ENCODE measurements at places on chromosomes 7 and 10. TPM values are rescaled to one million over a fixed set of nuclear protein-coding genes. Genes with fewer than 3 reads are reported as not detected.

GRCh38 chr7:35268953-35269352 is 15.1 kb upstream of the TBX20 start:
- no peak for DNase-seq

GRCh38 chr7:29277436-29278215 is 83.1 kb downstream of the CHN2 start:
- no peak for DNase-seq

GRCh38 chr7:22865602-22865960 is 42.9 kb upstream of the TOMM7 start:
- no peak for DNase-seq

GRCh38 chr10:131657318-131657984 is 243.4 kb upstream of the PPP2R2D start:
- DNase-seq: no peak

GRCh38 chr10:119201233-119201632 is 6.1 kb upstream of the GRK5 start:
- DNase-seq: no peak

DNA sequence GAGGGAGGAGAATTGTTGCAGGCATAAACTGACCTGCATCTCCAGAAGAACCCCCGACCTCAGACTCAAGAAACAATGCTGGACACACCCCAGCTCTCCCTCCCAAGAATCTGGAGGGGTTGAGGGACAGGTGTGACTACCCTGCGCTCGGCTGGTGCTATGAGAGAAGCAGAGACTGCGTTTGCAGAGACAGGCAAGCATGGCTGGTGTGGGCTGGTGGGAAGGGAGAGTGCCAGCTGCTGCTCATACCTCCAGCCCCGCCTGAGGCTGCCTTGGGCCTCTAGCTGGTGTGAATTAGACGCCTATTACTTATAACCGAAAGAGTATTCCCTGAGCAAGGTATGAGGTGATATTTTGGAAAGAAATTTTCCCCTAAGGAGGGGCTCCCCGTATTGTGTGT is 48.3 kb upstream of the DDC start:
- no peak for DNase-seq

TMEM184A gene
- not detected for total RNA-seq

TRAPPC14 gene
- 73.0 TPM for total RNA-seq

VSTM4 gene
- total RNA-seq: not detected

Measured in CD4-positive, alpha-beta memory T cell (primary cell).